H4 (cell line): ENCODE measurements at places on chromosomes 1 and 21.
A peak's percentile ranks its signal among the peaks of the same experiment; 100 is the strongest.

- DNase-seq, result peak; percentile 73
These were observed 9.2 kb upstream of the GALE start for GRCh38 chr1:23809751-23810171.

DNA sequence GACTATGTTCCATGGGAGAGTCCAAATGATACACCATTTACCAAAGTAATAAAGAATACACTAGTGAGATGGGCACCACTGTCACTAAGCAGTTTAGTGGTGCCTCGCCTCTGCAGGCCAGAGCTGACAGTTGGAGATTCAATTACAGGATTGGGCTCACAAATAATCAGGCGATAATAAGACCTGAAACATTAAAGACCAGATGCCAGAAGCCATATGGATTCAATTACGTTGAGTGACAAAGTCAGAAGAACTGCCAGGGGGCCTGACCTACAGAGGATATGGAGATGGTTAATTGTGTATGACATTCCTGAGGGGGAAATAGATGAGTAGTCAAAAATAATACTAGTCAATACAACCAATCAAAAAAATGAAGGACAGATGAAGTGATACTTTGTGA, 65.2 kb upstream of the ST6GALNAC5 start:
- no peak for DNase-seq

DNA sequence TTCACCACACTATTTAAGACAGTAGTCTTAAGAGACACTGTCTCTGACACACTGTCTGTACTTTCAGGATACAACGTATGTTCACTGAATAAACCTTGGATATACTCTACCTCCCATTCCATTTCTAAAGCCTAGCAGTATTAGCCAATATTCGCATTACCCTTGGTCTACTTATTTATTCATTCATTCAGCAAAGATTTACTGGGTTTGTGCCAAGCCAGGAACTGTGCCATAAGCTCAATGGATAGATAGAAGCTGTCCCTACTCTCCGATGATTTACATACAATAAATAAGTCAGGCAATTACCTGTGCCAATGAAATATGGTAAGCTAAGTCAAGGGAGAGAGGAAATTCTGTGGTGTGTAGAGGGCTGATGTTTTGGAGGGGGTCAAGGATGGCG, 195.2 kb upstream of the RAB4A start:
- DNase-seq, result no peak

- peak; percentile 89 for DNase-seq
These were observed 567.2 kb downstream of the NPHP4 start for GRCh38 chr1:5424802-5425703.

GRCh38 chr1:4752059-4752458, 97.7 kb downstream of the AJAP1 start:
- DNase-seq, result no peak

DNA sequence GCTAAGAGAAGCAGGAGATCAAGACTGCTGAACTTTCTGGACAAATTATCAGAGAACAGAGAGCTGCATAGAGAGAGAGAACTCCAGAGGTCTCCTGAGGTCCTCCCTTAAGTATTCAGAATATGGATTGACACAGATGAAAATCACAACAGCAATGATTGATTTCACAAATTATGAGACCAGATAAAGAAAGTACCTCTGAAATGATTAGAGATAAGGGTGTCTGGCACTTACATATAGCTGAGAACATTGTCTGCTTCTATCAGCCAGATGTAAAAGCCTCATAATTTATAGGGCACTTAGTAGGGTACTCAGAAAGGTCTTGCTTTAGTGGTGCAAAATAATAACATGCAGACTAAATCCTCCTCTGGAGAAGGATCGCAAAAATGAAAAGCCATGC, 1301.8 kb downstream of the BRINP3 start:
- no peak for DNase-seq

DNA sequence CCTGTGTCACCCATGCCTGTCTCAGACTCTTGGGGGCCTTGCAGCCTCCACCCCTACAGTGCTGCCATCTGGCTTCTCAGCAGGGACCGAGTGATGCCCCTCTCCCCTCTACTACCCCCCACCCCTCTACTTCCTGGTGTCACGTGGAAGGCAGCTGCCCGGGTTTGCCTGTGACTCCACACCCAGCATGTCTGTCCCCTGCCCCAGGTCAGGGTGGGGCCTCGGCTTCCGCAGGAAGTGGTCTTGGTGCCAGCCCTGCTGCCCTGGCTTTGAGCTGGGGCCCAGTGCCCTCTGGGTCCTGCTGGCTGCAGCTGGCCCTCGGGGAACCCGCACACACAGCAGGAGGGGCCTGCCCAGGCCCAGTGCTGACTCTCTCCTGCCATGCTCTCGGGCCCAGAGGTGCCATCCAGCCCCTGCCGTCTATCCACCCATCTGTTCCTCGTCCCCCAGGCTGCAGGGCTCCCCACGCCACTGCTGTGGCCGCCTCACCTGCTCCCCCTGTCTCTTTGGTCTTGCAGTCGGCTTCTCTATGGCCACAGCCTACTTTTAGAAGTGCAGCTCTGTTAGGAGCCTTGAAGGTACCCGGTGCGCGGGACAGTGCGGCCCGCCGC, 24.0 kb downstream of the PLCH2 start:
- DNase-seq, result peak; percentile 41

DNA sequence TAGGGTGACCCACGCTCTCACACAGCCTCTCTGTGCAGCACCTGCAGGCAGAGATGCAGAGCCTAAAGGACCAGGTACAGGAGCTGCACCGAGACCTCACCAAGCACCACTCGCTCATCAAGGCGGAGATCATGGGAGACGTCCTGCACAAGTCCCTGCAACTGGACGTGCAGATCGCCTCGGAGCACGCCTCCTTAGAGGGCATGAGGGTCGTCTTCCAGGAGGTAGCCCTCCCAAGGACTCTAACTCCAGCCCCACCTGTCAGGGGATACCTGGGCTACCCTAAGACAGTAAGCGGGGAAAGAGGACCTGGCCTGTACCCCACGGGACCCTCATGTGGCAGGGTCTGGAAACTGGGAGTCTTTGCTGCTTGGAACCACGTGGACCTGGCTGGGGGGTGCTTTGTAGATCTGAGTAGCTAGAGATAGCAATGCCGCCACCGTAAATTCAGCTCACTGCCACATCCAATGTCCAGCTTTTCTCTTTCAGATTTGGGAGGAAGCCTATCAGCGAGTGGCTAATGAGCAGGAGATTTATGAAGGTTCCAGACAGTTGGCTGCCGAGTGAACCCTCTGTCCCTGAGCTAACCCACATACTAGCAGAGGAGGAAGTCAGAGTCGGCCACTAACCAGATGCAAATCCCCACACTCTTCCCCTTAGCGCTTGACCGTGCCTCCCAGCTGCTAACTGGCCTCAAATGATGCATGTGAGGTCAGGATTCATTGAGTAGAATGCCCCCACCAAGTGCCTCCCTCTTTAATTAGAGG, 6.5 kb downstream of the RNF207 start:
- no peak for DNase-seq

DNA sequence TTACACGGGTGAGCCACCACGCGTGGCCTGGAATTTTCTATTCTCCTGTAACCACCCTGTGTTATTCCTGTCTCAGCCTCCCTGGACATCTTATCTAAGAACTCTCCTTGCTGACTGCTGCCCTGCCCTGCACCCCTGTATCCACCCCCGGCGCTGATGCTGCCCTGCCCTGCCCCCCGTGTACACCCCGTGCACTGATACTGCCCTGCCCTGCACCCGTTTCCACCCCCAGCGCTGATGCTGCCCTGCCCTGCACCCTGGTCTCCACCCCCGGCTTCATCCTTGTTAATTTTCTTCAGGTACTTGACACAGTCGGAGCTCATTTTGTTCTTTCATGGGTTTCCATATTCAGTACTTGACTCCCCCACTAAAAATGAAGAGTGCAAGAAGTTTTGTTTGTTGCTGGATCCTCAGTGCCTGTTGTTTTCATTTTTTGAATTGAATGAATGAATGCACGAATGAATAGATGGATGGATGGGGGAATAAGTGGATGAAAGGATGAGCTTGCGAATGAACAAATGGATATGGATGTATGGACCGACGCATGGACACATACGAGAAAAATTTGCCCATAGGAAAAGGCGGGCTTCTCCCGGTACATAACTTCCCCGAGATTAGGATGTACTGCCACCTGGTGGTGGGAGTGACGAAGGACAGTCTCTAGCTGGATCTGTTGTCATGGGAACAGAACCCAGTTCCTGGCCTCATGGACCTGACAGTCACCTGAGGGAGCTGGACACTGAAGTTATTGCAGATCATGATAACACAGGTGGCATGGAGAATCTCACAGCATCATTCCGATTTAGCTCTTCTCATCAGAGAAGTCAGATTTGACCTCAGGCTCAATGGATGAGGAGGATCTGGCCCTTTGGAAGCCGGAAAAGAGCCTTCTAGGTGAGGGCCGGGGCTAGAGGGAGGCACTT, 14.9 kb downstream of the AADACL4 start:
- DNase-seq, result peak; percentile 76

- DNase-seq, result no peak
These were observed 44.4 kb downstream of the C1orf198 start for GRCh38 chr1:230823931-230824381.

GRCh38 chr1:13652238-13652637, 47.8 kb upstream of the PRDM2 start:
- DNase-seq, result no peak

GRCh38 chr1:82597649-82598048, 796.9 kb downstream of the ADGRL2 start:
- no peak for DNase-seq

DNA sequence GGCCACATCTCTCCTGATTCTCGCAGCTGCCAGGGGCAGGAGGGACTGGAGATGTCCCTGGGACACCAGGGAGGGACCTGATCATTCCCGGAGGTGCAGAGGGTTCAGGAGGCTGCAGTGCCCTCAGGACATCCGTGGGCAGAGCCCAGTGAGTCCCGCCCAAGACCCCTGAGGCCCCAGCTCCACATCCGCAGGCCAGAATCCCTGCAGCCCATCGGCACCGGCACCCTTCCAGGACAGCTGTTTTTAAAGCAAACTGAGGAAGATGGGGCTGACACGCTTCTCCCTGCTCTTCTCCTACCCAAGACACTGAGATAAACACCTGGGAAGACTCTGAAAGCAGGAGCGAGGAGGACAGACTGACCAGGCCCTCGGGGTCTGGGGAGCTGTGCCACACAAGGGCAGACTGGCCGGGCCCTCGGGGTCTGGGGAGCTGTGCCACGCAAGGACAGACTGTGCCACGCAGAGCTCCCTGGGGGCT, 25.5 kb downstream of the SLC19A1 start:
- no peak for DNase-seq

- DNase-seq, result no peak
These were observed 36.1 kb downstream of the BEND5 start for GRCh38 chr1:48740621-48741020.

DNA sequence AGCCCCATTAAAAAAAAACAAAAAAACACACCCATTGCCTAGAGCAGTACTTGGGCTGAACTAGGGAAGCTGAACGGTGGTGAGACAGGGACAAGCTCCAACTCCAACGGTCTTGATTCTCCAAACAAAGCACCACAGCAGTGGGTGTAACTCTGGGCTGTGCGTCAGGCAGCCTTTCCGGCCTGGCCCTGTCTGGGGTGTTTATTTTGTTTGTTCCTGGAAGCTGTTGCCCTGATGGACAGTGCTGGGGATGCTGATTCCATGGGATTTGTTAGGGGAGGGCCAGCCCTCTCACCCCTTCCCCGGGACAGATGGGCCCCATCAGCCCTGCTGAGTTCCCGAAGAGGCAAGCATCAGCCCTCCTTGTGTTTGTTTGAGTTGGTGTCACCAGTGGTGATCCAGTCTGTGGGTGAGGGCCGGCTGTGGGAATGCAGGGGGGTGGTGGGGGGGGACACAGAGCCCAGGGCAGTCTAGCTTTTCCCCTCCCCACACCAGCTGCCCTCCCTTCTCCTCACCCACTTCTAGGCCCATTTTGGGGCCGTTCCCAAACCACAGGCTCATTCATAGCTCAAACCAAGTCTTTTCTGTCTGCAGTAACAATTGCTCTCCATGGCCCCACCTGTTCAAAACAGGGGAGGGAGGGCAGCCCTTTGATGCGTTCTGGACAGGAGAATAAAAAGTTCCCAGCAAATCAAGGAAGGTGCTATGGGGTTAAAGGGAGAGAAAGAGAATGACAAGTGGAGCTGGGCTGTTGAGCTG, 4.5 kb downstream of the WNT2B start:
- DNase-seq, result peak; percentile 76

- DNase-seq, result no peak
These were observed 62.6 kb upstream of the C1orf105 start for GRCh38 chr1:172357753-172358385.

DNA sequence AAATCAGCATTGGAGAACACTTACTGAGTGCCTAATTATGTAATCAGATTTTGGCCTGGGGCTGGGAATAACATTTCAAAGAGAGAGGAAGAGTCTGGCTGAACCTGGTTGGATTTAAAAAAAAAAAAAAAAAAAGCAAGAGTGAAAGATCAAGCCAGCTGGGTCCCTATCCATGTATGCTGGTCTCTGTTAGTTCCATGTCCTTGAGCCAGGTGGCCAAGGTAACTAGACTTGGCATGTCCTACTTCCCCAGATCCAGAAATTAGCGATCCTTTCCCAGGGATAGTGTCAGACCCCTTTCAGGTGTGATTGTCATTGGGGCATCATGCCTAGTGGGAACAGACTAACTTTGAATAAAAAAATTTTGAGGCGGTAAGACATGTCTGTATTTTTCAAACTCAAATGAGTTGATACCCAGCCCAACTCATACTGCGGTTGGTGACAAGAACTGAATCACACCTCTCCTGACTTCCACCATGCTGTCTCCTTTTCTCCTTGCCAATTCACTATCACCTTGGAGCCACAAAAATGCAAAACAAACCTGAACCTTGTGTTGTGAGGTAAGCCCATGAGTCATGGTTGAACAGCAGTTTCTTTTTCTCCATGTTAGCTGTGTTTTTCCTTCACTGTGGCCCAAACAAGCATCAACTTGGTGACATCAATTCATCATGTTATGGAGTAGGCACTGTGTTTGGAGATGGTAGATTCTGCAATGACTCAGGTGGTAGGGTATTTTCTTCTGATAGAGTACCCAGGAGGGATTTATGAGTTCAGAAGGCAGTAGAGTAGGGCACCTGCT, 24.5 kb upstream of the PPP2R5A start:
- peak; percentile 64 for DNase-seq

DNA sequence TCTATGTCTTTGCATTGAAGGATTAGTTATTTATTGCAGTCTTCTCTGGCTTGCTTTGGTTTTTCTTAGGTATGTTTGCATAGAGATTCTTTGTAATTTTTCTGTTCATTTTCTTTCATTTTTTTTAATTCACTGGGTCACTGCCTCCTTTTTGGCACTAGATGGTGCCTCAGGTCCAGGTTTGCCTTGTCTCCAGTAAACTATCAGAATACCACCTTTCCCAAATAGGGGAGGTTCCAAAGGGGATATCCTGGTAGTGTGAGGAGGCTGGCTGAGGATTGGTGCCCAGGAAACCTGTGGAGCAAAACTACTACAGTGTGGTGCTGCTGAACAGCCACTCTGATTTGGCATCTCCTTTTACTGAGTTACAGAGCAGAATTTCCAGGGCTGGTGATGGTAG, 257.1 kb downstream of the KCTD3 start:
- peak; percentile 10 for DNase-seq

DNA sequence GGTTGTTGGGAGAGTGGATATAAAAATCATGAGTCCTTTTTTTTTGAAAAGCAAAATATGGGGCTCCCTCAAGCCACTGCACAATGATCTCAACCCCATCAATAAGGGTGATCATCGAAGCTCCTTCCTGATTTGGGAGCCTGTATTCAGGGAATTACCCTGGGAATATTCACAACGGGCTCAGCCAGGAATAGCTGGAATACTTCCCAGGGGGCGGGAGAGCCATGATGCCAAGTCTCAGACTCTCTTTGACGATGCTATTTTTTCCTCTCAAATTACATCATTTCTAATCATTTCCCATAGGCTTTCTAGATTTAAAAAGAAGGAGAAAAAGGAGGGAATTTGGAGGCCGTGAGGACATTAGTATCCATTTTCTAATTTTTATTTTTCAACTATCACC, 18.4 kb downstream of the OLIG1 start:
- DNase-seq, result no peak
